NCI-H1092 (cell line): ENCODE measurements at places on chromosomes 7 and 10.

DNA sequence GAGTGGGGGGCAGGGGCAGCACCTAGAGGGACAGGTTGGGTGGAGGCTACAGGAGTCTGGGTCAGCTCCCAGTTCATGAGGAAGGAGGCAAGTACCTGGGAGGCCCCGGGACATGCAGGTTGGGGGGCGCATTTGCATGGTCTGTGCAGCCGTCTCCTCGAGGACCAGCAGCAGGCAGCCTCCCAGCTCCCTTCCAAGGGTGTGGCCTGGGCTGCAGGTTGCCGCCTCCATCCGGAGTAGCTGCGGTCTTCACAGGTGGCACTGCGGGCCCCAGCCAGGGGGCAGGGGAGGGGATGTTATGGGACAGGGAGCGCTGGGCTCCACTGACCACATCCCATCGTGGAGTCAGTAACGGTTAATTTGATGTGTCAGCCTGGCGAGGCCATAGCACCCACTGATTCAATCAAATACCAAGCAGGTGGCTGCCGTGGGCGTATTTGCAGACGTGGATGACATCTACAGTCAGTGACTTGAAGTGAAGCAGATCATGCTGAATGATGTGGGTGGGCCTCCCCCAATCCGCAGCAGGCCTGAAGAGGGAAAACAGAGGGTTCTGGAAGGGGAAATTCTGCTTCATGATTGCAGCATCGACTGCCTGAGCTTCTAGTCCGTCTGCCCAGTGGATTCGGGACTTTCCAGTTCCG is 81.6 kb downstream of the PRKAG2 start:
- no peak for DNase-seq

DNA sequence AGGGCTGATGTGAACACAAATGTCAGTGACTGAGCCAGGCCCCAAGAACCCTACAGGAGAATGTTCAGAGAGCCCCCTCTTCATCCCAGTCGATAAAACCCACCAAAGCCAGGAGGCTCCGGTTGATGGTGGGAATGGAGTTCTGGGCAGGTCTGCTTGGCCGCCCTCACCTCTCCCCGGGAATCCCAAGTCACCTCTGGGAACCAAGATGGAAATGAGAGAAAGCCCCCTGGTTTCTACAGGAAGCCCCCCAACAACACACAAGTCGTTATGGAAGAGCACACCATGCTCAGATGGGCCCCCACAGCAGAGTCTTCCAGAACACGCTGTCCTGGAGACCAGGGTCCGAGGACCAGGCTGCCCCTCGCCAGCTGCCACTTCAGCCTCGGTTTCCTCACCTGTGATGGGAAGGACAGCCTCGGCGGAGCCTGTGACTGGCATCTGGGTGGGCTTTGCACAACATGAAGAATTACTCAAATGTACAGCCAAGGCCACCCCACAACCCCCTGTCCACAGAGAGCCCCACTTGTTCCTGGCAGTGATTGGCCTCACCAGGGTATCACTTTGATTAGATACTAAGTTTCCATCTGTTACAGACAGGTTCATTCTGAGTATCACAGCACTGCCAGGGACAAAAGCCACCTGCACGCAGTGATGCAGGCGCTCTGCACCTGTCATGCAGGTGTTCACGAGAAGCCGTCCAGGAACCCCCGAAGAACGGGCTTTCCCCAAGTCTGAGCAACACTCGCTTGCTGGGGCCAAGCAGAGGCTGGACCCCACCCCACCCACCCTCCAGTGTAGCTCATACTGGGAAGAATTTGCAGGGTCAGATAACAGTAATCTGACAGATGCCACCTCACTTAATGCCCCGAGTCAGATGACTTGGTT is 57.6 kb downstream of the MKI67 start:
- DNase-seq = no peak

- DNase-seq = no peak
These were observed 78.2 kb downstream of the AKR1C4 start for GRCh38 chr10:5274795-5275194.

GRCh38 chr7:35905555-35905954 is 104.7 kb downstream of the SEPTIN7 start:
- DNase-seq = no peak

DNA sequence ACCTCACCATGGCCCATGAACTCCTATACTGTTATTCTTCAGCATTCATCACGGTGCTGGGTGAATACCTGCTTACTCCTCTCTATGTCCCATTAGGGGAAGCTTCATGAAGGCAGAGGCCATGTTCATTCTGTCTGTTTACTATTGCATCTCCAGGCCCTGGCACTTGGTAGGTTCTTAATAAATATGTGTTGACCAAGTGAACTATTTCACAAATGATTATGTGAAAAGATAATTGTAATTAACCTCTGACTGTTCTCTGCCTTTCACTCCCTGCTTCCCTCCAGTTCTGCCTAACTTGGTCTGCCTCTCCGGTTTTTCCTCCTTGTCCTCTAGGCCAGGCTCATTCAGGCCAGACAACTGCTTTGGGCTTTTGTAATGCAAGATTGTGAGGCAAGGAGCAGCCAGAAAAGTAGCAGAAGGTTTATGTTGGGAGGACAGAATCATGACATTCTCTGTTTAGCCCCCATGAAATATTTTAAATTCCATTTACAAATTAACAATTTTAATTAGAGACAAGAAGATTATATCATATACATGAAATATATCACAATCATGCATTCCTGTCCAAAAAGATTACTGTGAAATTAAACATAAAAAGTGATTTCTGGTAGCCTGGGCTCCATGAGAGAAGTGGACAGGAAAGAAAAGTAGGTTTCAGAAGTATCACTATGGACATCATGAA is 42.1 kb upstream of the PLXNA4 start:
- no peak for DNase-seq

GRCh38 chr7:24213311-24213710 is 70.7 kb upstream of the NPY start:
- DNase-seq = no peak

DNA sequence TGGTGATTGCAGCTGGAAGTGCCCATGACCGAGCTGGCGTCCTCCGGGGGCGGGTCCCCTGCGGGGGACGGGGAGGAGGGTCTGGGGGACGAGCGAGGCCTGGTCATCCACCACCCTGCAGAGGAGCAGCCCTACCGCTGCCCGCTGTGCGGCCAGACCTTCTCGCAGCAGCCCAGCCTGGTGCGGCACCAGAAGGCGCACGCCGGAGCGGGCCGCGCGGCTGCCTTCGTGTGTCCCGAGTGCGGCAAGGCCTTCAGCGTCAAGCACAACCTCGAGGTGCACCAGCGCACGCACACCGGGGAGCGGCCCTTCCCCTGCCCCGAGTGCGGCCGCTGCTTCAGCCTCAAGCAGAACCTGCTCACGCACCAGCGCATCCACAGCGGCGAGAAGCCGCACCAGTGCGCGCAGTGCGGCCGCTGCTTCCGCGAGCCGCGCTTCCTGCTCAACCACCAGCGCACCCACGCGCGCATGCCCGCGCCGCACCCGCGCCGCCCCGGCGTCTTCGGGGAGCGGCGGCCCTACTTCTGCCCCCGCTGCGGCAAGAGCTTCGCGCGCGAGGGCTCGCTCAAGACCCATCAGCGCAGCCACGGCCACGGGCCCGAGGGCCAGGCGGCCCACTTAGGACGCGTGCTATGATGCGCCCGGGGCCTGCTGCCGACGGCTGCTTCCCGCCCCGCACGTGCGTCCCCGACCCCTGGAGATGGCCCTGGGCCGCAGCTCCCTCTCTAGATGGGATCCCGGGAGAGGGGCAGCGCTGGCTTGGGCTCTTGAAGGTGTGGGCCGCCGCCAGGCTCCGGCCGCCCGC is 28.7 kb downstream of the ZNF775 start:
- DNase-seq = no peak

DNA sequence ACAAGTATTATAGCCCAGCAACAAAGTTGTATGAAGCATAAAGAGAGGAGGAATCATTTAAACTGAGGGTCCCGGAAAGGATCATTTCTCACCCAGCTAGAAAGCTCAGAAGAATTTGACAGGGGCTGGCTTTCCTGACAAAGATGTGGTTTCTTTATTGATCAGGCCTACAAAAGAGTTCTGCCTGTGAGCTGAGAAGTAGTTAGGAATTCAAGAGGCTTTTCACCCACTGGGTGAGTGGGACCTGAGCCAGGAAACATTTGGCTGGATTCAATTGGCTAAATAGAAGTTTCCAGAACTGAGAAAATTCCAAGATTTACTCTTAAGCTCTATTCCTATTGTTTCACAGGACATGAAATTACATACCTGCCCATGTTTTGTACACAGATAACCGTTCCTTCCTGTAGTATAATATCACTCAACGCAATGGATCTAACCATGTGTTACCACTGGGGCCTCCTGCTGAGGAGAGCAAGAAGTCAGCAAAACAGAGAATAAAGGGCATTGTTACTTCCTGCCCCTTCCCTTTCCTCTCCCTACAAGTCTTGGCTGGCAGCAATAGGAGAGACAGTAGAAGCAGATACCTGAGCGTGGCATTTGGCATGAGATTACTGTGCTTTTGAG is 53.9 kb upstream of the PAPSS2 start:
- DNase-seq = no peak

DNA sequence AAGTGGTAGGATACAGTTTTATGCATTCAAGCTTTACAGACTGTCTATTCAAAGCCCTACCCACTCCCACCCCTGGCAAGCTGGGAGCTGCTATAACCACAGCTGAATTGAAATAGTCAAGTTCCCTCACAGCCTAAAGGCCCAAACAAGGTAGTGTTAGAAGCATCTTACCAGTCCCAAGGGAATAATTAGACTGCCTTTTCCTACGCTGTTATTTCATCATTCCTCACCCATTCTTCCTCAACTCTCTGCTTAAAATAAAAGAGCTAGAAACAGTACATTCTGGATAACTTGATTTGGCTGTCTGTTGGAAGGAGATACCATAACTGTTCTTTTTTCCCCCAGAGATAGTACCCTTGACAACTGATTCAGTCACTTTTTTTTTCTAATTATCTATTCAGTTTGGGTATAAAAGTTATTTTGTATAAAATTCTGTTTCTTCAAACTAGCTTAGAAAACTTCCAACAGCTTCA is 54.0 kb downstream of the RAPGEF5 start:
- DNase-seq = no peak

DNA sequence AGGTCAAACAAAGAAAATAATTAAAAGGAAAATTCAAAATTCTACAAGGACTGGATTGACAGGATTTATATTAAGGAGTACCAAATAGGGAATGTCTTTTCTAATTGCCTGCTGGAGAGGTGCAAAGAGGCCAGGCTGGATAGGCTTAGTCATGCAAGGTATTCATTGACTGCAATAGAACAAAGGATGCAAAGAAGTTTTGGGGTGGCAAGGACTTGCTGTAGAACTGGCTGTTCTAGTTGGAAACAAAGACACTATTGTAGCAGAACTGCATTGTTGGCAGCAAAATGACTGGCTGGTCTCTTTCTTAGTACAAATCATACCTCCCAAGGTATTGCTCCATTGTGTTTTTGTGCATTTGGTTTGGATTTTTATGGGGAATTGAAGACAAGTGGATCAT is 10.1 kb downstream of the ITGB8 start:
- no peak for DNase-seq

- DNase-seq = peak; percentile 3
These were observed 9.1 kb downstream of the TSPAN14 start for GRCh38 chr10:80462981-80463741.

DNA sequence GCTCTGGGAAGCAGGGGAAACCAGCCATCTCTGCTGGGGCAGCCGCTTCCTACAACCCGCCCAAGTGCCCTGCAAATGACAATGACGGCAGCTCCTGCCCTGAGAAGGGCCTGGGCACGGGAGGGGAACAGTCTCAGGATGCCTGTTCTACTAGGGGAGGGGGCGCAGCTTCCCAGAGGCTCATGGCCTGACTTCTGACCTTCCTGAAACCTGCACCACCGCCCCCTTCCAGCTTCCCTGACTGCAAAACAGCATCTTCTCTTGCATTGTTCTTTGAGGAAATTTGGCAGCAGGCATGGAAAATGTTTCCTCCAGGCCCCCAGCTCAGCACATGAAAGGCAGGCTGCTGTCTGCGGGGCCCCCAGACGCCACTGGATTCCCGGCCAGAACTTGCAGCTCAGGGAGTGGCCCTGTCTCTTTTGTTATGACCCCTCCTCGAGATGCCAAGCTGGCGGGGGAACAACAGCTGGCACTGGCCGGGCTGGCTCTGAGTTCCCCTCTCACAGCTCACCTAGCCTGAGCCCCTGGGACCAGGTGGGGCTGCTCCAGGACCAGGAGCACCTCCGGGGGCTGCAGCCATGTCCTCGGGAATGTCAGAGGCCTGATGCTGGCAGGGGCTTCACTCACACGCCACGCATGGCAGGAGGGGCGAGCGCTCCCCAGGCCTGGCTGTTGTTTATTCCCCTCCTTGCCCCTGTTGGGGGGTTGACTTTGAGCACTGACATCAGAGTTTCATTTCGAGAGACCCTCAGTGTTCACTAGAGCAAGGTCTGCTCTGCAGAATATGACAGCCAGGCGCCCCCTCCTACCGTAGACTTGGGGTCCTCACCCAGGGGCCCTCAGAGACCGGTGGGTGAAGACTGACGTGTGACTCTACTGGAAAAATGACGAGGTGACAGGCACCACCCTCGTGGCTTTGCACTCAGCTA is 62.7 kb downstream of the CALML3 start:
- peak; percentile 33 for DNase-seq

- DNase-seq = no peak
These were observed 23.9 kb downstream of the GLCCI1 start for GRCh38 chr7:7992506-7992905.

DNA sequence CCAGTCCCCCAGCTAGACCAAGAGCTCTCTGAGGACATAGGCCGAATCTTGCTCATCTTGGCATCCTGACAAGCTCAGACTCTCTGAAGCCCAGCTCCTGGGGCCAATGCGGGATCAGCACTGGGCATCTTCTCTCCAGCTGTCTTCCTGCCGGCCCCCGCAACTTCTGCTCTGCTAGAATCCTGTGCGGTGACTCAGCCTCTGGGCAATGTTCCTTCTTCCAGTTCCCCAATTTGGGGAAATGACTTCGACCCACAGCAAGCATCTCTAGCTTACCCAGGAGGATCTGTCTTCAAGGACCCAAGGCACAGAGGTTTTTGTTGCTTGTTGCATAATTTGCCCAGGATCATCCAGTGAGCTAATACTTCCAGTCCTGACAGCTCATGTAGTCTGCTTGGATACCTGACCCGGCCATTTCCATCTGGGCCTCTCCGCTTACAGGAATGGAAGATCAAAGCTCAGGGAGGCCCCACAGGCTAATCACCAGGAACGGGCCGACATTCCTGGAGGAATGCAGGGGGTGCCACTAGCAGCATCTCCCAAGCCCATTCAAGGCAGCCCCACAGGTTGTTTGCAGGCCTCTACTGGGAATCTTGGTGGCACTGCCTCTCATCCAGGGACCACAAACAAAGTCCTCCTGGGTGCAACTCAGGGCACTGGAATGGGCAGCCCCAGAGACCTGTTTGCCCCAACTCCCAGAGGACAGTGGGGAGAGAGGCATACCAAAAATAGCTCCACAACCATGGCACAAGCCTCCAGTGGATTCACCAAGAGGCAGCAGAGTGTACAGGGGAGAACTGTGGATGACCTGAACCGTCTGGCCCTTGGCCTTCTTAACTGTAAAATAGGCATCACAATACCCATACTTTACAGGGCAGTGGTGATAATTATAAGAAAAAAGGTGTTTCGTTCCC is 151.9 kb downstream of the NEURL1 start:
- DNase-seq = no peak

GRCh38 chr7:134351424-134351823 is 34.7 kb upstream of the SLC35B4 start:
- no peak for DNase-seq
